ENCODE measurements at places on chromosomes 3 and 15.

- no peak for DNase-seq
These were observed 934.3 kb downstream of the NTRK3 start for GRCh38 chr15:87322265-87322664.

- DNase-seq = no peak
These were observed 15.4 kb downstream of the EDC3 start for GRCh38 chr15:74680456-74680855.

- no peak for DNase-seq
These were observed 83.4 kb downstream of the NEK11 start for GRCh38 chr3:131110087-131110486.

DNA sequence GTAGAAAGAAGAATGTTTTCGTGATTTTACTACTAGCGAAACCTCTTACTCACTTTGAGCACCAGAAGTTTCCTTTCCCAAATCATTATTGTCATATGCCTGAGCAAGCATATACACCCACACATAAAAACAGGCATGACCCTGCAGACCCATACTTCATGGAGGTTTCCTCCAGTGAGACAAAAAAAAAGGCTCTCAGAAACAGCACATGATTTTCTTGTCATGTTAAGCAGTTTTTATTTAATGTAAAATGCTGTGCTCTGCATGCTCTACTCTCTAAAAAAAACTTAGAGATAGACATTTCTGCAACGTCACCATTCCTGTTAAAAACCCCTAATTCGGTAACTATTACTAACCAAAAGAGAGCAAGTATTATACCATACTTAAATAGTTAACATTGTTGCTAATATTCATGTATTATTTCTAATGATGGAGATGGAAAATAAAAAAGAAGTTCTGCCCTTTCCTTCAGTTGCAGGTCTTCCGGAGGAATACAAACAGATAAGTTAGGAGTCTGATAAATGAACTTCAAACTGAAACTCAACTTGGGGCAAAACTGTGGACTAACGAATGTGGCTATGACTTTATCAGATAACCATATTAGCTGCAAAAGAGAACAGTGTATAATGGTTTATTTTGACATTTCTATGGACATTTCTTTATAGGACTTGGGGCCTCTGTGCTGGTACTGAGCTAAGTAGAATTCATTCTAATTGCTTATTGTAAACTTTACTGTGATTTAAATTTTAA lies 15.9 kb downstream of the CD200R1 start:
- DNase-seq = no peak

DNA sequence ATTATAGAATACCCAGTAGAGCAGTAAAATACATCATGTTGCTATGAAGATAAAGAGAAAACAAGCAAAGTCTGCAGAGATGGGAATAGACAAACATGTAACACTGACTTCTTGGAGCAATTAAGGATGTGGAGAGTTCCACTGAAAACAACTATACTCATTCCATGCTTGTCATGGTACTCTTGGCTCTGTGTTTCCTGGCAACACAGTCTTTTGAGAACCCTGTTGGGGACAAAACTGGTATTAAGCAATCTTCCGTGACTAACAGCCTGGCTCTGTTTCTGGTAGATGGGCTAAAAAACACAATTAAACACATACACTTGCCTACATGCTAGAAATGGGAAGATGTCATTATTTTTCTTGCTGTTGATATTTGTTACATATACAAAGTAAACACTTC lies 1212.3 kb upstream of the GBE1 start:
- DNase-seq = peak; percentile 46

DNA sequence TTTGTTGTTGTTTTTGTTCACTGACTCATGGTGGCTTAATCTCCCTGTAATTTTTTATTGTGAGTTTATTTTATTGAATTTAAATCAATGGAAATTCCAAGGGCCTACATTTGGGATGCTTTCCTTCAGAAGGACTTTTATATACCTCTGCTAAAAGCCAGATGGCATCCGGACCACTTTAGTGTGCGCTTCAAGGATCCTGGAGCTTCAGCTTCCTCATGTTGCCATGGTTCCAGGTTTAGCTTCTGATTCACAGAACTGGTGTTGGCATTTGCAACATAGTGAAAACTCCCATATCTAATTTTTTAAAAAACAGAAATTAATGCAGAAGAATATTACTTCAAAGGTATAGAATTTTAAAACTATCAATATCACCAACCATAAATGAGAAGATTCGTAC lies 8.5 kb upstream of the HACD2 start:
- peak; percentile 39 for DNase-seq

GRCh38 chr15:64430000-64430735 lies 30.2 kb upstream of the ZNF609 start:
- DNase-seq = no peak

DNA sequence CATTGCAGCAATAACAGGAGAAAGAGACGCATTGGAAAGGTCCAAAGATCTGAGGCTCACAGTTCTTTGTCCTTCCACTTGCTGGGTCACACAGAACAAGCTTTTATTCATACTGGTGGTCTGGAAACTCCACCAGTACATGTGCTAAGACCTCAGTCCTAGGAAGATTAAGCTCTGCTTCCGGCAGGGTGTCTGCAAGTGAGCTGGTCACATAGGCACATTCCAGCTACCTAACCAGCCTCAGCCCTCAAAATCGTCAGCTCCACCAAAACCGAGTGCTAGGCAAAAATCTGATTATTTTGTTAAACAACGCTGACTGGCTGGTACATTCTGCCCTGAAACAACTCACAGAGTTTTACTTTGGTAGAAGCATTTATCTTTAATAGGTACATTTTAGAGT lies 2.2 kb downstream of the ZBED2 start:
- no peak for DNase-seq

- no peak for DNase-seq
These were observed 24.4 kb upstream of the THBS1 start for GRCh38 chr15:39556461-39556860.
